Breast epithelium (tissue), 4 donors: ENCODE measurements at places on chromosomes 4 and X. TPM values are rescaled to one million over a fixed set of nuclear protein-coding genes. Genes with fewer than 3 reads are reported as not detected.

Gene SLC9A6
- total RNA-seq, result 12.5 TPM

Gene TNMD
- total RNA-seq, result 7.5 TPM

Gene TLL1
- 4.3 TPM for total RNA-seq

Gene ZXDA
- total RNA-seq, result 7.5 TPM

Gene MTNR1A
- total RNA-seq, result not detected

Gene WNK3
- 3.3 TPM for total RNA-seq

Gene KDR
- 64.2 TPM for total RNA-seq

Gene GYG2
- total RNA-seq, result 40.6 TPM

Gene STPG2
- 3.8 TPM for total RNA-seq

Gene TMEM47
- total RNA-seq, result 37.0 TPM

Gene TRO
- total RNA-seq, result 22.0 TPM

Gene AVPR2
- total RNA-seq, result 5.9 TPM

Gene GASK1B
- total RNA-seq, result 69.3 TPM

Gene CDKL5
- 5.3 TPM for total RNA-seq

Gene IGSF1
- 7.5 TPM for total RNA-seq

Gene SLC10A4
- total RNA-seq, result not detected

Gene CENPU
- 4.3 TPM for total RNA-seq

Gene PITX2
- total RNA-seq, result 2.6 TPM

Gene NIPAL1
- total RNA-seq, result 2.0 TPM

Gene FRMD7
- total RNA-seq, result not detected

Gene FRMPD4
- under 0.01 TPM for total RNA-seq

Gene FAM184B
- total RNA-seq, result not detected

Gene PASD1
- total RNA-seq, result not detected

Gene IL1RAPL2
- total RNA-seq, result not detected

Gene HTN1
- total RNA-seq, result not detected

Gene UGT2B7
- total RNA-seq, result 2.5 TPM

Gene TXK
- total RNA-seq, result 3.2 TPM

Gene AMBN
- total RNA-seq, result not detected

Gene OPN1MW
- total RNA-seq, result not detected

Gene TENM3
- 4.6 TPM for total RNA-seq

Gene CTAG1A
- not detected for total RNA-seq

Gene BBS7
- total RNA-seq, result 16.0 TPM

Gene ADAM29
- total RNA-seq, result not detected

Gene UNC5C
- 6.2 TPM for total RNA-seq

Gene NXF2
- not detected for total RNA-seq

Gene BEX5
- total RNA-seq, result 3.3 TPM

Gene SNCA
- 15.7 TPM for total RNA-seq

Gene SSX1
- total RNA-seq, result not detected

Gene SCARB2
- total RNA-seq, result 160 TPM

Gene OR13H1
- total RNA-seq, result not detected

Gene SPANXN4
- total RNA-seq, result not detected

Gene RPS6KA6
- 0.96 TPM for total RNA-seq

Gene XK
- under 0.01 TPM for total RNA-seq

Gene HSPA4L
- 14.5 TPM for total RNA-seq

Gene HERC6
- total RNA-seq, result 5.2 TPM

Gene MTM1
- total RNA-seq, result 14.7 TPM

Gene YIPF7
- total RNA-seq, result not detected

Gene THOC2
- 119 TPM for total RNA-seq

Gene CT45A5
- not detected for total RNA-seq

Gene PPARGC1A
- total RNA-seq, result 7.9 TPM

Gene PAGE2B
- not detected for total RNA-seq

Gene STK26
- total RNA-seq, result 12.8 TPM

Gene FGF2
- total RNA-seq, result 33.0 TPM

Gene DSPP
- total RNA-seq, result not detected

Gene ZBTB33
- 18.4 TPM for total RNA-seq

Gene ART3
- not detected for total RNA-seq
